Left ventricle myocardium inferior (tissue), 1 donor: ENCODE measurements at places on chromosomes 2 and 18.

DNA sequence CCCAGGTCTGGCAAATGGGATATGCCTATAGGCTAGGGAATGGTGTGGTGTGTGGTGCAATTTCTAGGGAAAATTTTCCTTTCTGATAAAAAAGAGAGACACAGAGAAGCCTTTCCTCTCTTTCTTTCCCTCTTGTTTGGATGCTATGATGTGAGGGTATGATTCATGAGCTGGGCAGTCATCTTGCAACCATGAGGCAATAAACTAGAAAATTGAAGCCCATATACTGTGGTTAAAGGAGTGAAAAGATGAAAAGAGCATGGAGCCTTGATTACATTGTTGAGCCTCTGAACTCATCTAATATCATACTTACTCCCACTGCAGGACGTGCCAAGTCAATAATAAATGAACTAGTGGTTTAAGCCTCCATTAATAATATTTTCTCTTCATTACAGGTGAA, 215.6 kb downstream of the HAUS1 start:
- no peak for DNase-seq
- no peak overlapping the region for H3K27ac ChIP-seq
- no peak overlapping the region for H3K4me3 ChIP-seq
- no peaks in the 10 kb centered on the region for H3K27me3 ChIP-seq
- no peaks in the 10 kb centered on the region for H3K4me1 ChIP-seq

- H3K4me1 ChIP-seq: no peaks in the 10 kb centered on the region
- DNase-seq: peak; percentile 5
- H3K27ac ChIP-seq: no peak overlapping the region
- no peak overlapping the region for H3K4me3 ChIP-seq
- peaks cover 55% of the 10 kb centered on the region for H3K27me3 ChIP-seq
Observed at GRCh38 chr2:240786871-240787311, 33.1 kb downstream of the KIF1A start.

GRCh38 chr2:107137706-107138105, 251.7 kb upstream of the ST6GAL2 start:
- no peaks in the 10 kb centered on the region for H3K36me3 ChIP-seq
- H3K4me1 ChIP-seq: no peaks in the 10 kb centered on the region
- no peak overlapping the region for H3K4me3 ChIP-seq
- H3K27me3 ChIP-seq: no peaks in the 10 kb centered on the region
- H3K27ac ChIP-seq: no peak overlapping the region

GRCh38 chr2:224436634-224437033, 34.7 kb upstream of the FAM124B start:
- no peaks in the 10 kb centered on the region for H3K36me3 ChIP-seq
- no peak overlapping the region for H3K27ac ChIP-seq
- H3K27me3 ChIP-seq: peaks cover under 1% of the 10 kb centered on the region
- DNase-seq: no peak
- no peak overlapping the region for H3K4me3 ChIP-seq
- H3K4me1 ChIP-seq: no peaks in the 10 kb centered on the region

GRCh38 chr2:23260621-23261020, 124.4 kb upstream of the KLHL29 start:
- no peaks in the 10 kb centered on the region for H3K27me3 ChIP-seq
- H3K36me3 ChIP-seq: no peaks in the 10 kb centered on the region
- no peak for DNase-seq
- H3K27ac ChIP-seq: no peak overlapping the region
- H3K4me3 ChIP-seq: no peak overlapping the region

DNA sequence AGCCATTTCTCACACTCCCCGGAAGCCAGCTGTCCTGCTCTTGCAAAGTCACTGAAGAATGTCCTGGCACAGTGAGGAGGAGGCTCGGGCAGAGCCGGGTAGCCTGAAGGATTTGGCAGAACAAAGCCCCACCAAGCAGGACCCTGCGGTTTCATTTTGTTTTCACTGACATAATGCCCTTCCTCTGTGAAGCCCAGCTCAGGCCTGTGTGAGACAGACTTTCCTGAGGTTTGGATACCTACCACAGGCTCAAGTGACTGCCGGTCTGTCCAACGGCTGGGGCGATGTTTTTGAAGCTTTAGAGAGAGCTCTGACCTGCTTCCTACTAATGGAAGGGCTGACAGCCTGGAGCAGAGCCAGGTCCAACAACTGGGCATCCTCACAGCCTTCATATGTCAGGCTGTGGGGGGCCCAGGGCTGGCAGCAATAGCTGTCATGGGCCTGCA, 99.8 kb upstream of the FZD7 start:
- H3K27me3 ChIP-seq: peaks cover 51% of the 10 kb centered on the region
- no peak overlapping the region for H3K27ac ChIP-seq
- H3K4me3 ChIP-seq: no peak overlapping the region
- no peaks in the 10 kb centered on the region for H3K36me3 ChIP-seq

DNA sequence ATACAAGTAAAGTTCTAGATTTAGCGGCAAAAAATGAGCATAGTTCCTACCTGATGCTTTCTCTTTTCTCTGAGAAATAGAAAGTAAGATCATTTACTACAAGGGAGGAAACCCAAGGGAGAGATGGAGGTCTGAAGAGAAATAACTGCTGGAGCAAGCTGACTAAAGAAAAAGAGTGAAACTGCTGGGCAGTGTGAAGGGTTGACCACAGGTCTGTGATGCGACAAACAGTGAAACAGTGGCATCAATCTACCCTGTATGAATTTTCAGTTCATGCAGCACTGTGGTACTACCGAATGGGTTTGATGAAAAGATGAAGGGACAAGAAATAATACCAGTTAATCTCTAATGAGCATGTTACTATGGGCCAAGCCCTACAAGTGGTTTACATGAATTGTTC, 52.2 kb downstream of the CUL3 start:
- H3K4me1 ChIP-seq: peaks cover 45% of the 10 kb centered on the region
- H3K36me3 ChIP-seq: peaks cover 12% of the 10 kb centered on the region
- H3K27ac ChIP-seq: no peak overlapping the region
- H3K27me3 ChIP-seq: no peaks in the 10 kb centered on the region

DNA sequence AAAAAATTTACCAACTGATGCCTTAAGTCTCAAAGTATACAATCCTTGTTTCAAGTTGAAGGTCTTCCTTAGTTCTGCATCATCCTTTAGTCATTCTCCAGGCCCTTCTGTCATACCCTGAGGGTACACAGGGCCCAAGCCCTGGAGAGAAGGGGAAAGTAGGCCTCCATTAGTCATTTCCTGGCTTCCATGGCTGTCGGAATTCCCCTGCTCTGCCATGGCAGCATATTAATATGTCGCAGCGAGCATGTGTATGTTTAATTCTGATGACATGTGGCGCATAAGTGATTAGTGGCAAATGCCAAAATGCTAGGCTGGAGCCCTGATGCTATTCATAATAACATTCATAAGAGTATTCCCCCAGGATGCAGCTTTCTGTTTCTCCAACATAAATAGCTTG, 22.1 kb downstream of the GPR39 start:
- H3K27me3 ChIP-seq: no peaks in the 10 kb centered on the region
- H3K27ac ChIP-seq: no peak overlapping the region
- no peaks in the 10 kb centered on the region for H3K4me1 ChIP-seq
- no peaks in the 10 kb centered on the region for H3K36me3 ChIP-seq
- H3K4me3 ChIP-seq: no peak overlapping the region
- DNase-seq: no peak

- no peaks in the 10 kb centered on the region for H3K27me3 ChIP-seq
- no peak for DNase-seq
- H3K4me1 ChIP-seq: no peaks in the 10 kb centered on the region
- H3K4me3 ChIP-seq: no peak overlapping the region
Observed at GRCh38 chr18:68267583-68267982, 447.3 kb downstream of the TMX3 start.

DNA sequence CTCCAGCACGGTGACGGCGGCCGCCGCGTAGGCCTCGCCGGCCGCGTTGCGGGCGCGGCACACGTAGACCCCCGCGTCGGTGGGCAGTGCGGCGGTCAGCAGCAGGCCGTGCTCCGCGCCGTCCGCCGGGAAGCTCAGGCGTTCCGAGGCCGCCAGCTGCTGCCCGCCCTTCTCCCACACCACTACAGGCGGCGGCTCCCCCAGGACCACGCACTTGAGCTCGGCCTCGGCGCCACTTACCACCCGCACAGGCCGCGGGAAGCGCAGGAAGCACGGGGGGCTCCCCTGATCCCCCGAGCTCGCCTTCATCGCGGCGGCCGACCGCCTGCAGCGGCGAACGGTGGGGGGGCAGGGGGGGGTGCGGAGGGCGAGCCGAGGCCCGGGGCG, 422 bp downstream of the OBSL1 start:
- H3K27ac ChIP-seq: peak overlapping the region; percentile 93
- H3K4me3 ChIP-seq: peak overlapping the region; percentile 79
- DNase-seq: no peak
- H3K4me1 ChIP-seq: peaks cover 32% of the 10 kb centered on the region
- peaks cover 44% of the 10 kb centered on the region for H3K27me3 ChIP-seq

GRCh38 chr2:98746426-98746825, 15.5 kb upstream of the MGAT4A start:
- no peaks in the 10 kb centered on the region for H3K27me3 ChIP-seq
- no peak overlapping the region for H3K4me3 ChIP-seq
- no peak for DNase-seq
- peaks cover 18% of the 10 kb centered on the region for H3K4me1 ChIP-seq

GRCh38 chr2:111029181-111029927, 91.4 kb upstream of the BCL2L11 start:
- H3K4me3 ChIP-seq: no peak overlapping the region
- H3K36me3 ChIP-seq: no peaks in the 10 kb centered on the region
- H3K4me1 ChIP-seq: peaks cover 23% of the 10 kb centered on the region
- no peak overlapping the region for H3K27ac ChIP-seq
- no peak for DNase-seq

GRCh38 chr2:30259827-30260679, 28.7 kb downstream of the LBH start:
- H3K36me3 ChIP-seq: peaks cover 51% of the 10 kb centered on the region
- no peak for DNase-seq
- peak overlapping the region; percentile 27 for H3K27ac ChIP-seq
- H3K4me1 ChIP-seq: peaks cover 41% of the 10 kb centered on the region
- H3K27me3 ChIP-seq: no peaks in the 10 kb centered on the region

DNA sequence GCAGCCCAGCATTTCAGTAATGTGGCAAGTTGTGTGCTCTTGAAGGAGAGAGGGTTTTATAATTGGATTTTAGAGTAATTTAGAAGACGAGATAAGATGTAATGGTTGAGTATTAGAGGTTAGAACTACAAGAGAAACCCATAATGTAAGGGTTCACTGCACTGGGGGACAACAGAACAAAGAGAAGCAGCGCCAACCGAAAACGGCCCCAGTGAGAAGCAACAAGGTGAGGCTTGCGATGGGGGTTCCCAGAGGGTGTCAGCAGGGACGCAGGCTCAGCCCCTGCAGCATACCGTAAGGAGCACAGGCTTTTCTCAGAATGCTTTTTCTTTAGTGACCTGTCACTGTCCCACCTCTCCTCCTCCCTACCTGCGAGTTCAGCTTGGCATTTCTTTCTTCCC, 183.9 kb upstream of the ETAA1 start:
- H3K4me3 ChIP-seq: no peak overlapping the region
- no peak overlapping the region for H3K27ac ChIP-seq
- DNase-seq: no peak
- H3K27me3 ChIP-seq: peaks cover 13% of the 10 kb centered on the region
- H3K4me1 ChIP-seq: no peaks in the 10 kb centered on the region

- peaks cover 52% of the 10 kb centered on the region for H3K4me1 ChIP-seq
- H3K36me3 ChIP-seq: no peaks in the 10 kb centered on the region
Observed at GRCh38 chr18:76410660-76411417, 84.2 kb downstream of the ZNF516 start.

DNA sequence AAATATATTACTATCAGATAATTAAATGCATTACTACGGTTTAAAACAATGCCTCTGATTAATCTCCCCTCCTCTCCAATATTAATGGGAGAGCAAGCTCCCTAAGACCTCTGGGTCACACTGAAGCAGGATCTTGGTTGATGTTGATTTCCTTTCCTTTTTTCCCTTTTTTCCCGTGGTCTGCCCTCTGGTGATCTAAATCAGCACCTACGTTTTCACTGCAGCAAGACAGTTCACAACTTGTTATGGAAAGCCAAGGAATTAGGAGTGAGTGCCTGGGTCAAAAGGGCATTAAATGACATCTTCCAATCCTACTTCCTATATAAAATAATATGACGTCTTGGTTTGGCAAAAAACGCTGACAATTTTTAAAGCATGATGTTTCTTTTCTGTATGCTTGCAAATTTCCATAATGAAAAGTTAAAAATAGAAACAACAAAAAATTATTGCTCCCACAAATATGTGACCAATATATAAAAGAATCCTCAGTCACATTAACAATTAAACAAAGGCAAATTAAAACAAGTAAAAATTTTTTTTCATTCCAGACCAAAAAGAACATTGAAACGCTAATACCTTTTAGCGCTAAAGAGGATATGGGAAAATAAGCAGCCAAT, 7.9 kb upstream of the CFAP36 start:
- H3K27ac ChIP-seq: no peak overlapping the region
- H3K4me3 ChIP-seq: no peak overlapping the region
- DNase-seq: no peak
- H3K27me3 ChIP-seq: no peaks in the 10 kb centered on the region

GRCh38 chr2:205496772-205497171, 185.5 kb upstream of the NRP2 start:
- H3K36me3 ChIP-seq: peaks cover 8% of the 10 kb centered on the region
- H3K4me3 ChIP-seq: no peak overlapping the region
- H3K27me3 ChIP-seq: no peaks in the 10 kb centered on the region
- H3K4me1 ChIP-seq: peaks cover 4% of the 10 kb centered on the region
- DNase-seq: no peak

DNA sequence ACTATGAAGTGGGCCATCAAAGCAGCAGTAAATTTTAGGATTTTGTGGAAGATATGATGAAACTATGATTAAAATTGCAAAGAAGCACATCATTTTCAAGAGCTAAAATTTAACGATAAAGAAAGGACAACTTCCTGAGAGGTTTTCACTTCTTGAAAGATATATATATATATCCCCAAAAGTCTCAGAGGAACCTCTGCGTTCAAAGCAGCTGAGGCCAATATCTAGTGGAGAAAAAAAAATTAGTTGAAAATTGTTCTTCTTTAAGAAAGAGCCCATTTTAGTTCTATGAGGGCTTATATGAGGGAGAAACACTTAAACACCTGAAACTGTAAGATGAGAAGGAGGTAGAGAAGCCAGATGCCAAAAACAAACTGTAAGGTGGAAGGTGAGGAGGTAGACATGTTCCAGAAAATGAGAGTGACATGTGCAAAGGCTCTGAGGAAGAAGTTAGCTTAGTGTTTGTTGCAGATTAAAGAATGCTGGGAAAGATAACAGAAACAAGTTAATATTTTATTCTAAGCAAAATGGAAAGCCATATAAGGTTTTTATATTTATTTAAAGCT, 72.9 kb upstream of the VRK2 start:
- H3K4me1 ChIP-seq: no peaks in the 10 kb centered on the region
- no peak overlapping the region for H3K4me3 ChIP-seq
- no peaks in the 10 kb centered on the region for H3K36me3 ChIP-seq
- no peaks in the 10 kb centered on the region for H3K27me3 ChIP-seq
- DNase-seq: no peak

GRCh38 chr18:49819823-49820671, 6.7 kb upstream of the ACAA2 start:
- no peak overlapping the region for H3K27ac ChIP-seq
- H3K36me3 ChIP-seq: no peaks in the 10 kb centered on the region
- no peak overlapping the region for H3K4me3 ChIP-seq
- DNase-seq: no peak
- H3K4me1 ChIP-seq: no peaks in the 10 kb centered on the region

- no peaks in the 10 kb centered on the region for H3K36me3 ChIP-seq
- no peak overlapping the region for H3K27ac ChIP-seq
- no peaks in the 10 kb centered on the region for H3K4me1 ChIP-seq
- peaks cover 40% of the 10 kb centered on the region for H3K27me3 ChIP-seq
- no peak for DNase-seq
Observed at GRCh38 chr2:201854841-201855240, 48.5 kb downstream of the CDK15 start.

GRCh38 chr2:73103018-73103542, 9.7 kb downstream of the RAB11FIP5 start:
- H3K27me3 ChIP-seq: no peaks in the 10 kb centered on the region
- no peak overlapping the region for H3K4me3 ChIP-seq
- no peaks in the 10 kb centered on the region for H3K36me3 ChIP-seq
- no peak overlapping the region for H3K27ac ChIP-seq
- peaks cover 46% of the 10 kb centered on the region for H3K4me1 ChIP-seq
- no peak for DNase-seq
